ENCODE measurements at places on chromosomes 2 and 18.

DNA sequence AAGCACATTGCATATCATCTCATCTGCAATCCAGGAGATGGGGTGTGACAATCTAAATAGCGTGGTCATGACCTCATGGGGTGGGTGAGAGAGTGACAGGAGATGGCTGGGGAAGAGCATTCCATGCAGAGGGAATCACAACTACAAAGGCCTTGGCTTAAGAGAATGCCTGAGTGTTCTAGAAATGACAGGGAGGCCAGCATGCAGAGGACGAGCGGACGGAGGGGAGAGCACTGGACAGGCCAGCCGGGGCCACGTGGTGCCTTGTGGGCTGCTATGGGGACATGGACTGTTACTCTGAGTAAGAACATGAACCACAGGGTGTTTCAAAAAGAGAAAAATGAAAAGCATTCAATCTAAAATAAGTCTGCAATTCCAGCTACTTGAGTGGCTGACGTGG, 117.9 kb upstream of the ODC1 start:
- DNase-seq, result no peak

DNA sequence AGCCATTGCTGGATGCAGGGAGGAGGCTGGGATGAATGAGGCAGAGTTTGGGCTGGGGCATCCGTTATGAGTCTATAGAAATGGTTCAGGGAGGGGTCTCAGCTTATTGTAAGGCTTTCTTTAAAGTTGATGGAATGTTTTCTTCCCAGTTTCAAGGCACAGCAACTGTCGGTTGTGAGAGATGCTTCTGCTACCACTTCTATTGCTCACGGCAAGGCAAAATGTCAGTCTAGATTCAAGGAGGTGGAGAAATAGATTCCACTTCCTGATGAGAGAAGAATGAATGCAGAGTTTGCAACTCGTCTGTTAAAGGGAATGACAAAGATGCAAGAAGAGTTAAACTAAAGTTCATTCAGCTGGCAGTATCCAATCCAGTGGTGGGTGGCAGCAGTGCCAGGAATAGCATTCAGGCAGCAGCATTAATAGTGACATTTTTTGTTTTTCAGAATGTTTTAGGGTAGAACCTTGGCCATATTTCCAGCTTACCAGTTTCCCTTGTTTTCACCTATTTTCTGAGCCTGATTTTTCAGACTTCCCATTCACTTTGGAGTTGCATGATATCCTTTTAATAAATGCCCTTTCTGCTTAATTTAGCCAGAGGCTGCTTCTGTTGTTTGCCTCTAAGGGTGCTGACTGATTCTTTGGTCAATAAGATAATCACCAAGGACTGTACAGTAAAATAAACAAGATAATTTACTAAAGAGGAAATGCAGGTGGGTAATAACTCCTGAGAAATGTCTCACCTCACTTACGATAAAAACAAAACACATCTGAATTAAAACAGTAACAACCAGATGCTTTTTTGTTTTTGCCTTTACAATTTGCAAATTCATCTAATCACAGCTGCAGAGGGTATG, 138.4 kb downstream of the RPIA start:
- DNase-seq, result no peak

- no peak for DNase-seq
Measured at GRCh38 chr18:961644-962355, 57.1 kb downstream of the ADCYAP1 start.

- DNase-seq, result no peak
Measured at GRCh38 chr2:46363535-46364170, 66.4 kb downstream of the EPAS1 start.

DNA sequence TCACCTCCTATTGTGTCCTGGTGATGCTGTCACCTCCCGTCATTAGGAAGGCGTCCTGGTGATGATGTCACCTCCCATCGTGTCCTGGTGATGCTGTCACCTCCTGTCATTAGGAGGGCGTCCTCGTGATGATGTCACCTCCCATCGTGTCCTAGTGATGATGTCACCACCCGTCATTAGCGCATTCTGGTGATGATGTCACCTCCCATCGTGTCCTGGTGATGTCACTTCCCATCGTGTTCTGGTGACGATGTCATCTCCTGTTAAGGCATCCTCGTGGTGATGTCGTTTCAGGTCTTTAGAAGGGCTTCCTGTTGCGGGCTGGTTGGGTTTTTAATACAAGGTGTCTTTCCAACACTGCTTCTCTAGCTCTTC, 40.7 kb downstream of the CTDP1 start:
- no peak for DNase-seq

DNA sequence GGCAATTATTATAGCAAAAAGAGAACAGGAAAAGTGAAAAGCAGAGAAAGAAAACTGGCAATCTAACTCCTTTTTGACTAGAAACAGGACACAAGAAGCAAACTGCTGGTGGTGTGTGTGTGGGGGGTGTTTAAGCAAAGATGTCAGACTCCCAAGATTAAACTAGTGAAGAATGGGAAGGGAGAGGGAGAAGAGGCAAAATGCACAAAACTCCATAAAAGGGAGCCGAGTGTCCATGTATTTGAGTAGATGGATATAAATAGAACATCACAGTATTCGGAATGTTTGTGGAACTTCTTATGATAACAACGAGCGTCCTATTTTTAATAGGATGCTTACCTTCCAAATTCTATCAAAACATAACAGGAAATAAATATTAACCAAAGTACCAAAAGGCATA, 179.8 kb upstream of the TRIB2 start:
- DNase-seq, result no peak

DNA sequence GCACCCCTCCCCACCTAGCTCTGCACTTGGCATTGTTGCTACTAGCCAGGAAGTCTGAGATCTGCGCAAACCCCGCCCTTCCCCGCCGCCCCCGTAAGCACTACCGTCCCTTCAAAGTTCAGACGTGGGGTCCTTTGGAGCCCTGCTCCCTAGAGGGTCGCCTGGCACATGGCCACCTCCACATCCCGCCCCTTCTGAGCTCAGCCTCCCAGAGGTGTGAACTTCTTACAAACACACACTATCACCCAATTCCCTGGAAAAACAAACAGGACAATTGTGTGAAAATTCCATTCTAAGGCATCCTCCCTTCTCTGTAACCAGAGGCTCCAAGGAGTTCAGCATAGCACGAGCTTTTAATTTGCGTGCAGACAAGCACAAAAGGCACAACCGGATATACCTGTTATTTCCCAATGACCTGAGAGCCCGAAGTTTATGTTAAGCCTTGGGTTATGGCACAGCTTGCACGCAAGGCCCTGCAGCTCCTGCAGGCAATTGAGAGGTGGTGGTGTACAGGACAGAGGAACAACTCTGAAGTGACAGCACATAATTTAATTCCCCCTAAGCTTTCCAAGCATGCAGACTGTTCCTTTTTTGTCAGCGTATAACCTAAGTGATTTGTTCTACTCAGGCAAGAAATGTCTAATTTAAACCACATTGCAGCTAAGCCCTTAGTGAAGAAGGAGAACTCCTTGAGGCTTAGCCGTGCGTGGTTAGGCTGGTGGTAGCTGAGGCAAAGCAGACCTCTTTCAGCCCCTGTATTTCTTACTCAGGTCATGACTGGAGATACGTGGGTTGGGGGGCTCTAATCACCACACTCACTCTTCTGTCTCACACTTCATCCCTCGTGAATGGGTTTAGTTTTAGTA, 20.3 kb upstream of the CYP1B1 start:
- DNase-seq, result no peak

- no peak for DNase-seq
Measured at GRCh38 chr2:173775440-173775839, 189.7 kb downstream of the SP3 start.

GRCh38 chr2:182499706-182500470, 73.1 kb upstream of the PDE1A start:
- no peak for DNase-seq

GRCh38 chr2:238132463-238133450, 5.7 kb upstream of the KLHL30 start:
- no peak for DNase-seq

DNA sequence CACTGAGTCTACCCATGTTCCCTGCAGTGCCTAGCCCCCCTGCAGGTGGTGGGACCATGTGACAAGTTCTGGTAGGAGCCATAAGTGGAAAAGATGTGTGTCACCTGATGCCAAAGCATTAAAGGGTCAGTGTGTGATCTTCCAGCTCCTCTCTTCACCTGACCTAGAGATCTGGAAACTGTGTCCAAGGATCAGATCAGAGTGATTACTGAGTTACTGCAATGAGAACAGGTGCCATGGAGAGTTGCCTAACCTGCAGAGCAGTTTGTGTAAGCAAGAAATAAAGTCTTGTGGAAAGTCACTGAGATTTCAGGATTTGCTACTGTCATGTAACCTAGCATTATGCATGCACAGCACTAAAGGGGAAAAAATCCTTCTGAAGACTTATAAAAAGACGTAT, 90.6 kb downstream of the ACVR1C start:
- DNase-seq, result no peak

GRCh38 chr2:214139630-214140284, 271.1 kb upstream of the VWC2L start:
- DNase-seq, result no peak

All from NCI-H1436 (cell line).